Amniotic stem cell (primary cell): ENCODE measurements at places on chromosomes 12 and 14.

DNA sequence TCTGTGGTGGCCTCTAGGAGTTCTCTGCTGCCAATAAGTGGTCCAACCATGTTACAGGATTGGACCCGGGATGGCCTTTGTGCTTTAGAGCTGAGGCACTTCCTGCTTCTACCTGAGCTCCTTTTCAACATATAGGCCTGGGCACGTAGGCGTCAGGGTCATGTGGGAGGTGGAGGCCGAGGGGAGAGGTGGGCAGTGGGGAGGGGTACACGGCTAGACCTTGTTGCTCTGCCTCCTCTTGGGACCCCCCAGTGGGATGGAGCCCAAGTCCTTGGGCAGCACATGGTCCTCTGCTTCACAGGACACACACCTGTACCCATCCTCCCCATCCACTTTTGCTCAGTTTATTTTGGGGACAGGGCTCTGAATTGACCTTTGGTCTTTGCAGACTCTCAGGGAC, 7.4 kb downstream of the RBP5 start:
- no peak for DNase-seq

DNA sequence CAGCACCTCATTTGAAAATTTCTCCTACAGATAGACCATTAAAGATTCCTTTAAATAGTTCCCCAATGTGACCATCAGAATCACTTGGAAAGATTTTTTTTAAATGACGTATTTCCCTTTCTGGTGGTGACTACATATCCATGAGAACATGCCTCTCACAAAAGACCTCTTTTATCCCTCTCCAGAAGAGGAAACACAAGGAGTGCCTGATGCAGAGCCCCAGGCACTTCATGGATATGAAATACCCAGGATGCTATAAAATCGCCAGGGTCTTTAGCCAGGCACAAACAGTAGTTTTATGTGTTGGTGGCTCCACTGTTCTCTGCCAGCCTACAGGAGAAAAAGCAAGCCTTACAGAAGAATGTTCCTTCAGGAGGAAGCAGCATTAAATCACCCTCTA, 97.1 kb downstream of the ETNK1 start:
- DNase-seq = no peak

GRCh38 chr12:124505001-124505818, 62.2 kb downstream of the NCOR2 start:
- no peak for DNase-seq

DNA sequence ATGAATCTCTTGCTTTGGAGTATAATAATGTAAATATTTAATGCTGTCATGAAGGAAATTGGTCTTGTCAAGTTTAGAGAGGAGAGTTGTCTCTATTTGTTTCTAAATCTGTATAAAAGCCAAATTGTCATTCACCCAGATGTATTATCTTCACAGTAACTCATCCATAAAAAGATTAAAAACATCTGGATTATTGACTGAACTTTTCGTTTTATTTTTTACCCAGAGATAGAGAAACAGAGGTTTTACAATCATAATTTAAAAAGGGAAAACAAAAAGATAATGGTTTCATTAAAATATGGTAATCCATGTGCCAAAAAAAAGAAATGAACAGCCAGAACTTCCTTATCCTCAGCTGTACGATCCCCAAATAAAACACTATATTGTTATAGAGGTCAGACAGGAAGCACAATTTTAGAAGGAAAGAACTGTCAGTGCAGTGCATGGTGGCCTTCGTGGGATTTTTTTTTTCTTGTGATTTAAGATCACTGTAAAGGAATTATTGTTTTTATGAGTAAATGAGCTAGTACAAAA, 125.9 kb downstream of the ACSS3 start:
- no peak for DNase-seq
